ENCODE measurements at places on chromosomes 16 and 17.

GRCh38 chr17:32010114-32010513, 2.9 kb downstream of the LRRC37B start:
- DNase-seq = no peak

DNA sequence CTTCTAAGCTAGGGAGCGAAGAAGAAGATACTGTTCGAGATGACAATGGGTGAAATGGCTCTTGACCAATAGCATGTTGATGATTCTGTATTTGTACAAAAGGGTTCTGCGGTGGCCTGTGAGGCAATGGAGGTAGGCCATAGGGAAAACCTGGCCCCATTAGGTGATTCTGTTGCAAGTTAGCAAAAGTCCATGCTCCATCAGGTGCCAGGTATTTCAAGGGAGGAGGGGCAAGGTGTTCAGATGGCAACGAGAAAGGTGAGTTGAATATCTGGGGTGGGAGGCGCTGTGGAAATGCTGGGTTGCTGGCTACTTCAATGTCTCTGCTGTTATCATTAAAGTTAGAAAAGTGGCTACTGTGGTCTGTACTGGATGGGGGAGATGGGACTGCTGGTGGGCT, 62.8 kb downstream of the CACNG1 start:
- DNase-seq = no peak

DNA sequence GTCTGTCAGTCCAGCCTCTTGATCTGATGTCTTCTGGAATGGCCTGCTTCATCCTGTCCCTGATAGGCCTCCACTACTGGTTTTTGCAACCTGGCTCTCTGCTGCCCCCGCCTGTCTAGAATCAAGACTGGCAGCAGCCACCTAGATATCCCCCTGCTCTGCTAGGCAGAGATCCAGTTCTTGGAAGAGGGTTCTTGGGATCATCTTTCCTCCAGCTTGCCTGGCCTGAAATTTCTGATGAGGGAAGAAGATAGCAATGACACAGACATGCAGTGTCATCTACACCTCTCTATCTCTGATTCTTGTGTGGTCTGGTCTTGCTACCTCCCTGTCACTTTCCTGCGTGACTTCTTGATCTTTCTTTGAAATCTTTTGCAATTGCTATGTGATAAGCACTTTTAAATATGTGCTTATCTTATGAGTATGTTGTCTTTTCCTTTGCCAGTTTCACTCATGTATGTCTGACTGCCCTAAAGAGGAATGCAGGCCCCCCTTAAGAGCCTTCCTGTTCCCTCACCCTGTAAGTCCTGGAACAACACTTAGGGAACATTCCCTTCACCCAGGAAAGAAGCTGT, 20.3 kb upstream of the NFATC3 start:
- peak; percentile 68 for DNase-seq

GRCh38 chr17:50039058-50039457, 16.9 kb upstream of the ITGA3 start:
- DNase-seq = no peak

GRCh38 chr17:5541610-5542202, 42.6 kb downstream of the NLRP1 start:
- DNase-seq = no peak

GRCh38 chr16:28320741-28321140, 28.4 kb downstream of the SBK1 start:
- DNase-seq = no peak

GRCh38 chr17:82940226-82941020, 100.6 kb upstream of the ZNF750 start:
- DNase-seq = no peak

- DNase-seq = no peak
These were observed 64.8 kb downstream of the SPECC1 start for GRCh38 chr17:20074001-20074400.

DNA sequence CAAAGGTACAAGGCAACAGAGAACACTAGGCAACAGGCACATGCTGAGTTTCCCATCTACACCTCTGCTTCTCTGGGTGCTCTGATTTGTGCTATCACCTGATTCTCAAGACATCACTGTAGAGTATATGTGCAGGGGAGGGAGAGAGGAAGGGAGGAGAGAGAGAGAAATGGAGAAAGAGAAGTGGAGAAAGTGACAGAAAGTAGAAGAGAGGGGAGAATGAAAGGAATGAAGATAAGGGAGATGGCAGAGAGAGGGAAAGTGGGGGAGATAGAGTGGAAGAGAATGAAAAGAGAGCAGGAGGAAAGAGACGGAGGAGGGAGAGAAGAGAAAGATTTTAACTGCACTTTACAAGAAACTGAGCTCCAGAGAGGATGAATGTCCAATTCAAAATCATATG, 340.7 kb upstream of the CDH5 start:
- no peak for DNase-seq

DNA sequence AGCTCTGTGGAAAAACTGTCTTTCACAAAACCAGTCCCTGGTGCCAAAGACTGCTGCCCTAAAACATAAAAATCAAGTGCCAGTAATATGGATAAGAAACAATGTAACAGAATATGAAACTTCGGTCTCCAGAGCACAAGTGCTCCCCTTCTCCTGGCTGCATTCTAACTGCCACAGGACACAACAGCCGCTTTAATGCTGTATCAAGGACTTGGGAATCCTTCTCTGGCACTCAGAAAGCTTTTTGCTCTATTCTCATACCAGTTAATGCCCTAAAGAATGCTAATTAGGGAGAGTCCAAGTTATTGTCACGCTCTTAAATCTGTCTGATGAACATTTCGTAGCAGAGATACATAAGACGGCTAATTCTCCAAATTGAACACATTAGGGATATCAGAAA, 90.9 kb downstream of the PARN start:
- no peak for DNase-seq

GRCh38 chr17:29363716-29364115, 26.4 kb upstream of the TAOK1 start:
- DNase-seq = no peak

DNA sequence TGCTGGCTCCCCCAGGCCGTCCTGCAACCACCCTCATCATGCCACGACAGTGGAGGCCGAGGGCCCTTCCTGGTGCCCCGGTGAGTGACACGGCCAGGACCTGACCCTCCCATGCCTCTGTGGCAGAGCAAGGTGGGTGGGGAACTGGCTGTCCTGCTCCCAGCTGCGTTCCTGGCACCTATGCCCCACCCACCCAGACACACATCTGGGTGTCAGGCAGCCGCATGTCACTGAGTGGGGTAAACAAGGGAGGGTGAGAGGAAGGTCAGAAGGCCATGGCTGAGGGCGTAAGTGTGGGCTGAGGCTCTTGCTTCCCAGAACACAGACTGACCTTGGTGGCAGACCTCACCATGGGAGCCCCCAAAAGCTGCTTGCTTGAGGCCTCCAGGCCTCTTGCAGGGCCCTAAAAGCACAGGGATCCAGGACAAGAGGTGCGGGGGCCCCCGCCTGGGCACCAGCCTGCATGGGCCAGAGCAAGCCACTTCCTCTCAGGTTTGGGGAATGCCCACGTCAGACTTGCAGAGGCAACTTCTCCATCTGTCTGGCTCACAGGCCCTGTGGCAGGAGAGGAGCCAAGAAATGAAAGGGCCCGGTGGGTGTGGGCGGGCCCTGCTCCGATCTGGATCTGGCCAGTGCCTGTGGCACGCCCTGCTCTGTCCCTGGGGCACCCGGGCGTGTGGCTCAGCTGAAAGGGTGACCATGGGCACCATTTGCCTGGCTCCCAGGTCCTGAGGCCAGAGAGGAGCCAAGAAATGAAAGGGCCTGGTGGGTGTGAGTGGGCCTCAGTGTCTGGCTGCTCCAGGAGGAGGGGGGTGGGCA, 3.9 kb upstream of the CCDC57 start:
- DNase-seq = peak; percentile 63

Data from CD4-positive, alpha-beta memory T cell (primary cell).